Stimulated activated CD4-positive, alpha-beta T cell treated with anti-CD3 and anti-CD28 coated beads, Interleukin-1b, Interleukin-23, amount 100 ng/mL, for 4 hours (primary cell): ENCODE measurements at places on chromosomes 5 and 9.

GRCh38 chr5:168073991-168074800, 217.2 kb upstream of the WWC1 start:
- no peak for DNase-seq

DNA sequence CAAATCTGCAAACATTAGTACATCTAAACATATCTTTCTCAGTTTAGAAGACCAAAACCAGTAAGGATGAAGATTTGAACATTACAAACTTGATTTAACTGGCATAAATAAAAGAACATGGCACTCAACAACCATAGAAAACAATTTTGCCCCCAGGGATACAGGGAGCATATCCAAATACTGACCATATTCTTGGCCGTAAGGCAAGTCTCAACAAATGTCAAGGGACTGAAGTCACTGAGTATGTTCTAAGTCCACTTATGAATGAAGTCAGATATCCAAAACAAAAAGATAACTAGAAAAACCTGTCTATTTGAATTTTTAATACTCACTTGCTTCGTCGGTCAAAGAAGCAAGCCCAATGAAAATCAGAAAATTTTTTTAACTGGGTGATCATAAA, 14.1 kb downstream of the FEM1C start:
- no peak for DNase-seq

DNA sequence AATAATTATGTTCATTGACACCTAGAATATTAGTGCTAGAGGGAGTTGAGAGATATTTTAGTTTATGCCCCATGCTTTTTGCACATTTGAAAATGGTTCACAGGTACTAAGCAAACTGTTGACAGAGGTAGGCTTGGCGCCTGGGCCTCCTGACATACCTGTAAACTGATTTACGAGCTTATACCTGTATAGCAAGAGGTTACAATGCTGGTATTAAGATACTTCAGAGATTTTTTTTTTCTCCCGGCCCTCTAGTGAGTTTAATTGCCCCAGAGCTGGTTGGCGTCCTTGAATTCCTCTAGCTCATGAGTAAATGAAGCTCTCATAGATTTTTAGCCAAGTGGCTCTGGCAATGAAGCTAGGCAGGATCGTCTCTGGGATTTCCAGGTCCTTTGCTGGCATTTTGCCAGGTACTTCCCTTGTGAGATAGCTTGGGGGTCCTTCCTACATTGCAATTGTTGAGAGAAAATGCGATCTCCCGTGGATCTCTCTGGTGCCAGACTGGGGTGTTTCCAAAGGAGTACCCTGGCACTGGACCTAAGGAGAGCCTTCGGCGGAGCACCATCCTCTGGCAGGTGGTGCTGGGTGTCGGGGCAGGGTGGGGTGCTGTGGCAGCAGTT, 9.0 kb downstream of the SLC36A1 start:
- DNase-seq = no peak

- no peak for DNase-seq
Observed at GRCh38 chr9:120928483-120929228, 2.1 kb upstream of the TRAF1 start.

DNA sequence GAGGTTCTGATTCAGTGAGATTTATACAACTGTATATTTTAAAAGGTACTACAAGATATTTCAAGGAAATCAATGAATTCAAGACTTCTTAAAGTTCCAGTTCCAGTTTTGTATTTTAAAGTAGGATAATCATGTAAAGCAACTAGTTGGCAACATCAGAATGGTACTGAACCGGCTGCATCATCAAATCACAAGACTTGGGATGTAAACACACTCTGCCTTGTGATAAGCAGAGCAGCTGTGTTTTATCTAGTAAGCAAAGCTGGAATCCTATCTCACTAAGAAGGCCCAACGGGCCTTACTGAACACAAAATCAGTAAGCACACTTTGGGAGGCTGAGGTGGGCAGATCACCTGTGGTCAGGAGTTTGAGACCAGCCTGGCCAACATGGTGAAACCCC, 327.2 kb upstream of the NREP start:
- no peak for DNase-seq

DNA sequence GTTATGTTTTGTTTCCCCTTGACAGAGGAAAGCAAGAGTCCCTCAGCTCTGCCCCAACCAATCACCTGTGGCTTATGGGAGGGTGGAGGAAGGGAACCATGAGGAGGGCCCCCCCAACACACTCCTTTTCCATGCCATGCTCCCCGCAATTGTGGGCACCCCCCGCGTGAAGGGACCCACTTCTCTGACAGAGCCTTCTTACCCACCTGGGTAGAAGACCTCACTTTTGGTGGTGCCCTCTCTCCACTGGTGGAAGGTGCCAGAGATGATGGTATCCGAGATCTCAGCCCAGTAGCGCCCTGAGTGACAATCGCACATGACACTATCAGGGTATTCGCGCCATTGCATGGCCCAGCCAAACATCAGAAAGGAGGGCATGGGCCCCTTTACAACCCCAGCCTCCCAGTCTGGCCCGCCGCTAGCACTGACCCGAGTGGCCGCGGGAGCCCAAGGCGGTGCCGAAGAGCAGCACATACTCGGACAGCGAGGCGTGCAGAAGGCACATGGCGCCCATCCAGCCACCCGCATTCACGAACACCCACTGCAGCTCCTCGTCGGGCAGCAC, 714 bp downstream of the SIGMAR1 start:
- DNase-seq = no peak

GRCh38 chr5:173785400-173785799, 102.7 kb upstream of the CPEB4 start:
- no peak for DNase-seq

DNA sequence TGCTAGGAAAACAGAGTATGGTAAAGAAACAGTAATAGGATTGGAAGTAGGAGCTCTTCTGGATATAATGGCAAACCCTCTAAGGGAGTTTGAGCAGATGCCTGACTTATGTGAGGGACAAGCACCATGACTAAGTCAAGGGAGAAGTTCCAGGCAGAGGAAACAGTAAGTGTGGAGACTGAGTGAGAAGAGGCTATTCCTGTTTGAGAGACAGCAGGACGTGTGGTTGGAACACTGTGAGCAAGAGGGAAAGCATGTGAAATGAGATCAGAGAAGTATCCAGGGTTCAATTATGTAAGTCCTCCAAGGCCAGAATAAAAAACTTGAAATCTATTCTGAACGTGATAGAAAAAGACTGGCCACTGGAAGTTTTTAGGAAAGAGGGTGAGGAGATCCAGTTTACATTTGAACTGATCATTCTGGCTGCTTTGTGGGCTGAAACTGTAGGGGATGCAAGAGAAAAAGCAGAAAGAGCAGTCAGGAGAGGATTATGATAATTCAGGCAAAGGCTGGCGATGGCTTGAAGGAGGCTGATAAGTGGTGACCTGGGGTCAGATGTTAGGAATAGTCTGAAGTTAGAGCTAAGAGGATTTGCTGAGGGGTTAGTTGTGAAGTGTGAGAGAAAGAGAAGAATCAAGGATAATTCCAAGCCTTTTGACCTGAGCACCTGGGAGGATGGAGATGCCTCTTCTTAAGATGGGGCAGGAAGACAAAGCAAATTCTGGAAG, 19.2 kb downstream of the DMAC1 start:
- no peak for DNase-seq

GRCh38 chr5:145180371-145180770, 654.8 kb downstream of the PRELID2 start:
- DNase-seq = no peak

GRCh38 chr9:136485049-136486045, 2.5 kb upstream of the SEC16A start:
- DNase-seq = peak; percentile 80

DNA sequence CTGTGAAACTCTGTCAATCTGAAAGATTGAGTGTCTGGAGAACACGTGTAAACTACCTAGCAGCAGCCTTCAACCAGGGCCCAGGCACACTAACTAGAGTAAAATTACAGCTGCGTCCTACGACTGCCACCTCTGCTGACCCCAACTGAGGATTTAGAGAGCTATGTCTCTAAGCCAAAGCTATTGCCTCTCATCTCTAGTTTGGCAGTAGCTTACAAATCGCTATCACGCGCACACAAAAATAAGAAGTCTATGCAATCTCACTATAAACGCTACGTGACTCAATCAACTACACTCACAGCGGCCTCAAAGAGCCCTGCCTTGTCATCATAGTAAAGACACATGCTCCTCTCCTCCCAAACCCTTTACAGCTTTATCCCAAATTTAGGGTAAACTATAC, 8.7 kb downstream of the PPP6C start:
- no peak for DNase-seq

GRCh38 chr5:115414406-115415142, 118.1 kb upstream of the CCDC112 start:
- no peak for DNase-seq

DNA sequence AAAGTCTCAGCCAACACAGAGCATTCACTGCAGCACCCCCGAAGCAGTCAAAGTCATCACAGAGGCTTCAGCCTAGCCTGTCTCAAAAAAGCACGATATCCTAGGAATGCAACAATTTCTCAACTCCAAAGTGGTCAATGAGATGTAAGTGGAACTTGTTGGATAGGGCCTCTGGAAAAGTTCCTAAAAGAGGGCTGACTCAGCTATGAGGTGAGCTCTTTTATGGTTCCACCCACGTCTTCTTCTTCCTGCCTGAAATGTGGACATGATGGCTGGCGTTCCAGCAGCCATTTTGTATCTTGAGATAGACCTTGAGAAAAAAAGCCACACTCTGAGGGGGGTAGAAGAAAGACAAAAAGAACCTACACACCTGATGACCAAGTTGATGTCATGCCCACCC, 32.5 kb upstream of the TRIO start:
- no peak for DNase-seq

GRCh38 chr9:98701576-98701975, 7.2 kb downstream of the GABBR2 start:
- no peak for DNase-seq

DNA sequence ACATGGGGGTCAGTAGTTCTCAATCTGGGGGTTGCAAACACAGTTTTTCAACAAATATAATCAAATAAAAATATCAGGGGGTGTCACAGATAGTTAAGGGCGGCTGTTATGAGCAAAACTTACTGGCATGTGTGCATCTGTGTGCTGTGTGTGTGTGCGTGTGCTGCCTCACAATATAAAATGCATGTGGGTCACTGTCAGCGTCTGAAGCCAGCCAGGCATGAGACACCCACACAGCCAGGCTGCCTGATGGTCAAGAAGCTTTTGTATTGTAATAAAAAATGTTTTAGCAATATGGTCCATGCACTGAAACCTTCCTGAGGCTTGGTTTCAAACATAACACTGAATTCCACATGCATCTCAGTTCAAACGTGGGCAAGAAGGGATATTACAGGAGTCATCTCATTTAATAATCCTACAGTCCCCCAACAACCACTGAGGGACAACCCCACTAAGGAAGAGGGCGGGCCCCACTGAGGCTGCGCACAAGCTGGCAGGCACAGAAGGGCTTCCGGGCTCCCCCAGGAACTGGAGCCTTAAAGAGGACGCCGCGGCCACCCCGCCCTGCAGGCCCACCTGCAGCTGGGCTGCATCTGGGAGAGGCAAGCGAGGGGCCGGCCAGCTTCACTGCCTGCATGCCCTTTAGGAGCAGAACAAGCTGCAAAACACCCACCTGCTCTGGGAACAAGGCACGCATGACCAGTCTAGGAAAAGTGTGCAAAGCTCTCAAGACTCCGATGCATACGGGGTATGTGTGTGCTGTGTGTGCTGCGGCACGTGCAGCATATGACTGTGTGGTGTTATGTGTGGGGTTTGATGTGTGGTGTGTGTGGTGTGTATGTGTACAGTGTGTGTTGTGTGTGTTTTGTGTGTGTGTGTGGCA, 14.1 kb downstream of the SEMA4D start:
- peak; percentile 60 for DNase-seq

- DNase-seq = no peak
Observed at GRCh38 chr5:14151416-14151815, 8.3 kb downstream of the TRIO start.

DNA sequence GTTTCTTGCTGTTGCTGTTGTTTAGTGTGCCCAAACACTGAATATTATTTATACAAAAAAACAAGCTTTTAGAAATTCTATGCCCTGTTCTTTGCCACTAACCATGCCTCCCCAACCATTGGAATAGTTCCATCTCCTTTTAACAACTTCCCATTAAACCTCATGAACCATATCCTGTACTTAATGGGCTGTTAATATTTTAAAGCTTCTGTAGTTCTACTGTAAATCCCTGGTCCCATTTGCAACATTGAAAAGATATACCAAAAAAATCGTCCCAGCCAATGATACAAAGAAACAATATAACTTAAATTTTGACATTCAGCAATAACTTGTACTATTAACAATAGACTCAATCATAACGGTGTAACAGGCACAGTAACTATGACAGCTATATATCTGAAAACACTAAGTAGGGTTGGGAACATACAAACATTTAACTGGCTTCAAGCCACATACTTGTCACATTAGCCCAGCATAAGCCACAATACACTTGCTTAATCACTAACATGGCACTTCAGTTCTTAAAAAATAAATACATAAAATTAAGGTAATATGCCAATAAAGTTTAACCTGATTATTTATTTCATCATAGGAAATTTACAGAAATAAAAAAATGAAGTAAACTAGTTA, 86.1 kb downstream of the ADAMTS6 start:
- no peak for DNase-seq

GRCh38 chr9:13860019-13860418, 453.9 kb downstream of the NFIB start:
- no peak for DNase-seq

- DNase-seq = no peak
Observed at GRCh38 chr5:94485067-94485466, 133.3 kb downstream of the KIAA0825 start.

DNA sequence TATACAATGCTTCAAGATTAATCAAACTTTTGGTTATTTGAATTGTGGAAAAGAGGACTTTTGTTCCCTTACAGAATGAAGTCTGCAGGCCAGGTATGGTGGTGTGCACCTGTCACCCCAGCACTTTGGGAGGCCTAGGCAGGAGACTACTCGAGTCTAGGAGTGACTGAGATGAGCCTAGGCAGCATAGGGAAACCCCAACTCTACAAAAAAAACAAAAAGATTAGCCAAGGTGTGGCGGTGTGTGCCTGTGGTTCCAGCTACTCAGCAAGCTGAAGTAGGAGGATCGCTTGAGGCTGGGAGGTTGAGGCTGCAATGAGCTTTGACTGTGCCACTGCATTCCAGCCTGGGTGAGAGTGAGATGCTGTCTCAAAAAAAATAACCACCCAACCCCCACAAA, 9.3 kb downstream of the CCNH start:
- no peak for DNase-seq

GRCh38 chr5:165127941-165128340, 1622.5 kb downstream of the MAT2B start:
- DNase-seq = no peak
